ENCODE measurements at places on chromosomes 7 and 10.

DNA sequence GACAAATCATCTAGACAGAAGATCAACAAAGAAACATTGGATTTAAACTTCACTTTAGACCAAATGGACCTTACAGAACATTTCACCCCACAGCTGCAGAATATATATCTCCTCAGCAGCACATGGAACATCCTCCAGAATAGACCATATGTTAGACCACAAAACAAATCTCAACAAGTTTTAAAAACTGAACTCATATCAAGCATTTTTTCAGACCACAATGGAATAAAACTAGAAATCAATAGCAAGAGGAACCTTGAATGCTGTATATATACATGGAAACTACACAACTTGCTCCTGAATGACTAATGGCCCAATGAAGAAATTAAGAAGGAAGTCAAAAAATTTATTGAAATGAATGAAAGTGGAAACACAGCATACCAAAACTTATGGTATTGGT lies 157.7 kb downstream of the MTERF1 start:
- no peak for DNase-seq

DNA sequence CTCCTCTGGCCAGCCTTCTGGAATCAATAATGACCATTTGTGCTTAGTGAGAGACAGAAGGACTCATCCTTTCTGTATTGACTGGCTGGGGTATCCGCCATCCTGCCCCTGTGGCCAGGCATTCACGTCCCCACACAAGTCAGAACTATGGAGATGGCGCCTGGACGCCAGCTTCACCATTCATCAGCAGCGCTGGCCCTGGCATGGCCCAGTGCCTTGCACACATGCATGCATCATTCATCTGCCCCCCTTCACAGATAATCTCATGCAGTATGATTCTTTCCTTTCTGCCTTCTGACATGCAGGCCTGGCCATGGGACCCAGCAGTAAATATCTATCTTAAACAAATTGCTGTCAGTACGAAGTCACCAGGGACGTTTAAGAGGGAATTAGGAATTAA lies 114.8 kb upstream of the MKI67 start:
- no peak for DNase-seq

DNA sequence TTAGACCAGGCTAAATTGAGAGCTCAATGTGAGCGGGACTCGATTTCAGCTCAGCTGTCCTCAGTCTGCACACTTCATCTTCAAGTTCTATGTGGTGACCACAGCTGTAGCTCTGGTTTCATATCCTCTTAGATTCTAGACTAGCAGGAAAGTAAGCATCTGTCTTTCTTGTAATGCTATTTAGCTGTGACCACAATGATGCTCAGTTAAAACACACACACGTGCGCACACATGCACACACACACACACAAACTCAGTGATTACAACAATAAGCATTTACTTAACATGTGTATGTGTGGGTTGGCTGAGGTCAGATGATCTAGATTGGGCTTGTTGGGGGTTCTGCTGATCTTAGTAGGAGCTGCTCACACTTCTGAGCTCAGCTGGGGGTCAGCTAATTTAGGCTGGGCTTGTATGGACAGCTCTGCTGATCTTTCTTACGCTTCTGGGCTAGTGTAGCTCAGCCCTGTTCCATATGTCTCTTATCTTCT lies 82.5 kb downstream of the ZNF365 start:
- peak; percentile 51 for DNase-seq

DNA sequence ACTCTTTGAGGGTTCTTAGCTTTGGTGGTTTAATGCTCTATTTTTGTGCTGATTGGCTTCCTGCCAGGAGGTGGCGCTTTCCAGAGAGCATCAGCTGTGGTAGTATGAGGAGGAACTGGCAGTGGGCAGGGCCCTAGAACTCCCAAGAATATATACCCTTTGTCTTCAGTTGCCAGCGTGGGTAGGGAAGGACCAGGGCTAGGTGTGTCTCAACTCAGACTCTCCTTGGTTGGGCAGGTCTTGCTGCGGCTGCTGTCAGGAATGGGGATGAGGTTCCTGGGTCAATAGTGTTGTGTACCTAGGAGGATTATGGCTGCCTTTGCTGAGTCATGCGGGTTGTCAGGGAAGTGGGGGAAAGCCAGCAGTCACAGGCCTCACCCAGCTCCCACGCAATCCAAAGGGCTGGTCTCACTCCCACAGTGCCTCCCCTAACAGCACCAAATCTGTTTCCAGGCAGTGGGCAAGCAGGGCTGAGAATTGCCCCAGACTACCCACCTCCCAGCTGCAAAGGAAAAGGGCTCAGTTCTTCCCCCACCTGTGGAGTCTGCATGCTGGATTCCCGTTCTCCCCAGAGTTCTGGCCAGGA lies 191.5 kb downstream of the PHTF2 start:
- peak; percentile 19 for DNase-seq

GRCh38 chr10:130932326-130933007 lies 379.1 kb downstream of the TCERG1L start:
- DNase-seq, result no peak
